ENCODE measurements at places on chromosomes 7 and 10. TPM values are rescaled to one million over a fixed set of nuclear protein-coding genes. Genes with fewer than 3 reads are reported as not detected.
A peak's percentile ranks its signal among the peaks of the same experiment; 100 is the strongest.

GRCh38 chr10:86306628-86307278 is 59.8 kb downstream of the GRID1 start:
- no peak overlapping the region for H3K27ac ChIP-seq
- no peaks in the 10 kb centered on the region for H3K36me3 ChIP-seq
- H3K4me3 ChIP-seq, result no peak overlapping the region
- H3K4me1 ChIP-seq, result no peaks in the 10 kb centered on the region
- DNase-seq, result no peak

DNA sequence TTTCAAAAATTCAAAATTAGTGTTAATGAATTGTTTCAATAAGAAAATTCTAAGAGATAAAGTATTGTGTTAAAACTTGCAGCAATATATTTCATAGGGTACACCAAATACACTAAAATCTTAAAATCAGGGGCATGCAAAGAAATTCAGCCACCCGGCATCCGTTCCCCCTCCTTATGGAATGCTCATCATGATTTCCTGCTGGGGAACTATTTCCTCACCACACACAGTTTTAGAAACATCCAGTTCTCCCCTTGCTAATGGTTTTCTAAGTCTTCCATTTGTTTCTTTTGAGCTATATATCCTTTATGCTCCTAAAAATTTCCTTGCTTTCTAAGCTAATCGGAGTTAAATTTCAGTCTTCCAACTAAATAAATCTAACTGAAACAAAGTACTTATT is 60.7 kb downstream of the CHCHD3 start:
- H3K27ac ChIP-seq, result no peak overlapping the region
- no peak for DNase-seq
- H3K4me1 ChIP-seq, result no peaks in the 10 kb centered on the region
- H3K36me3 ChIP-seq, result no peaks in the 10 kb centered on the region
- H3K4me3 ChIP-seq, result no peak overlapping the region

- no peaks in the 10 kb centered on the region for H3K36me3 ChIP-seq
- no peak overlapping the region for H3K27ac ChIP-seq
- H3K4me1 ChIP-seq, result no peaks in the 10 kb centered on the region
- DNase-seq, result no peak
Measured at GRCh38 chr7:116145245-116145852, 65.0 kb upstream of the TES start.

The AQP1 gene
- 243 TPM for total RNA-seq

The STEAP1 gene
- total RNA-seq, result 24.3 TPM

The RPS24 gene
- total RNA-seq, result 3,291 TPM

GRCh38 chr7:87960239-87960638 is 26.2 kb downstream of the ADAM22 start:
- no peaks in the 10 kb centered on the region for H3K4me1 ChIP-seq
- DNase-seq, result no peak
- H3K27ac ChIP-seq, result no peak overlapping the region

GRCh38 chr10:25633542-25633941 is 300.5 kb upstream of the MYO3A start:
- H3K36me3 ChIP-seq, result no peaks in the 10 kb centered on the region
- H3K27me3 ChIP-seq, result no peaks in the 10 kb centered on the region
- no peak overlapping the region for H3K4me3 ChIP-seq
- no peak overlapping the region for H3K27ac ChIP-seq
- no peak for DNase-seq
- no peaks in the 10 kb centered on the region for H3K4me1 ChIP-seq

The PNPLA8 gene
- total RNA-seq, result 18.7 TPM

The MINPP1 gene
- total RNA-seq, result 12.5 TPM

- H3K27ac ChIP-seq, result peak overlapping the region; percentile 96
- no peaks in the 10 kb centered on the region for H3K36me3 ChIP-seq
- H3K4me3 ChIP-seq, result peak overlapping the region; percentile 88
- no peaks in the 10 kb centered on the region for H3K27me3 ChIP-seq
- no peak for DNase-seq
Measured at GRCh38 chr10:119209035-119209735, 1.8 kb downstream of the GRK5 start.

DNA sequence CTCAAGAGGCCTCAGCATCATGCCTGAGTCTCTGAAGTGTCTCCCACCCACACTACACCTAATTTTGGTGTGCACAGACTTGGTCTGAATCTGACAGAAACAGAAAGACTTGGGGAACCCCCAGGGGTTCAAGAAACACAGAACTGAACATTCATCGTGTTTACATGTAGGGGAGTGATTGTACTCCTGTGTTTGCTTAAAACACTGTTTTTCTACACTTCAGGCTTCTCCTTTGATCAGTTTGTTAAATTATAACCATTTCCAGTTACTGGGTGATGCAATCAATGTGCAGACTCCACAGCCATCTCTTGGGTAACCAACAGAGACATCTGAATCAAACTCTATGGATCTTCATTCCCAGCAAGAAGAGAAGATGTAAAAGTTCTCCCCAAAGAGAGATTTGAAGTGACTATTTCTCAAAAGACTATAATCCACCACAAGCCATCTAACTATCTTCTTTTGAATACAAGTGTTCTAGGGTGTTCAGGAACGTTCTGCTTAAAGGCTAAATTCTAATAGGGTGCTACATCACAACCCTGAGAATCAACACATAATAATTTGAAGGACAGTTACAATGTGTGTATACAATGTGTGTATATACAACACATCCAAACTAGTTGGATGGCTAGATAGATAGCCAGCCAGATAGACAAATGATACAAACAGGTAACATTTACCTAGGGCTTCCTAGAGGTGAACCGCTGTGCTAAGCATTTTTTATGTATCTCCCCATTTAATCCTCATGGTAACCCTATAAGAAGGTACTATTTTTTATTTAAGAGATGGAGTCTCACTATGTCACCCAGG is 34.2 kb downstream of the DNAJC12 start:
- H3K27me3 ChIP-seq, result no peaks in the 10 kb centered on the region
- no peak for DNase-seq
- no peaks in the 10 kb centered on the region for H3K36me3 ChIP-seq
- H3K4me3 ChIP-seq, result no peak overlapping the region

- no peak for DNase-seq
- H3K27me3 ChIP-seq, result no peaks in the 10 kb centered on the region
- no peak overlapping the region for H3K27ac ChIP-seq
- no peaks in the 10 kb centered on the region for H3K36me3 ChIP-seq
Measured at GRCh38 chr10:101164020-101164419, 32.9 kb downstream of the TLX1 start.

The CSTF2T gene
- 12.0 TPM for total RNA-seq

DNA sequence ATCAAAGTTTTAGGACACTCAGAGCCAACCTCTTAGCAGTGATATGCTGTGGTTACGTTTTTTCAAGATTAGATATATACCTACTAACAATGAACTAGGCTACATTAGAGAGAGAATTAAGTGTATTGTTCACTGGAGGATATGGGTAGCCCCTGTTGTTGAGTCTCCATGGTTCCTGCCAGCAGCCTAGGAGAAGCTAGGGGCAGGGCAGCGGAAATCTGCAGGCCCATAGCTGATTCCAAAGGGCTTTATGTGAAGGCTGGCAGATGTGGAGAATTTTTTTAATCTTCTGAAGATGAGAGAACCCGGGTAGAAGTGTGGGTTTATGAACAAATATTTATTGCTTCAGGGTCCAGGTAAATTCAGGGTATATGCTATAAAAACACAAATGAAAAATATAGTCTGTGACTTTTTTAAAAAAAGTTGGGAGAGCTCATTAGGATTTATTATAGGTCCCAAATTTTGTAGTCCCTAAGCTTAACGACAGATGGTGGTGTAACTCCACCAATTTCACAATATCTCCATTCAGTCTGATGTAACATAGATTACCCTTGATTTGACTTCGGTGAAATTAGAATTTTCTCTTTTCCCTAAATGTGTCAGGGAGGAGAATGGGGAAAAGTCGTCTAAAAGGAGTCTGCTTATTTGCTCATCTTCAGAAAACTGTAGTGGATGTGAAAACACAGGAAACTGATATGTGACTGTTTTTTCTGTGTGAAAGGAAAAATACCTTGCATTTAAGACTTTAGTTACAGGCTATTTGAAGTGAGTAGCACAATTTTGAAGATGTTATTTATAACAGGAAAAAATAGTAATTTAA is 163.0 kb upstream of the PPP1R3A start:
- no peaks in the 10 kb centered on the region for H3K27me3 ChIP-seq
- no peaks in the 10 kb centered on the region for H3K36me3 ChIP-seq
- H3K27ac ChIP-seq, result no peak overlapping the region
- H3K4me1 ChIP-seq, result peaks cover 9% of the 10 kb centered on the region
- no peak for DNase-seq
- no peak overlapping the region for H3K4me3 ChIP-seq

GRCh38 chr10:60258429-60258797 is 131.3 kb downstream of the ANK3 start:
- no peaks in the 10 kb centered on the region for H3K36me3 ChIP-seq
- H3K27me3 ChIP-seq, result no peaks in the 10 kb centered on the region
- H3K4me3 ChIP-seq, result no peak overlapping the region
- no peak overlapping the region for H3K27ac ChIP-seq
- DNase-seq, result no peak
- H3K4me1 ChIP-seq, result no peaks in the 10 kb centered on the region

DNA sequence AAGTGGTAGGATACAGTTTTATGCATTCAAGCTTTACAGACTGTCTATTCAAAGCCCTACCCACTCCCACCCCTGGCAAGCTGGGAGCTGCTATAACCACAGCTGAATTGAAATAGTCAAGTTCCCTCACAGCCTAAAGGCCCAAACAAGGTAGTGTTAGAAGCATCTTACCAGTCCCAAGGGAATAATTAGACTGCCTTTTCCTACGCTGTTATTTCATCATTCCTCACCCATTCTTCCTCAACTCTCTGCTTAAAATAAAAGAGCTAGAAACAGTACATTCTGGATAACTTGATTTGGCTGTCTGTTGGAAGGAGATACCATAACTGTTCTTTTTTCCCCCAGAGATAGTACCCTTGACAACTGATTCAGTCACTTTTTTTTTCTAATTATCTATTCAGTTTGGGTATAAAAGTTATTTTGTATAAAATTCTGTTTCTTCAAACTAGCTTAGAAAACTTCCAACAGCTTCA is 54.0 kb downstream of the RAPGEF5 start:
- no peak overlapping the region for H3K4me3 ChIP-seq
- H3K36me3 ChIP-seq, result peaks cover 8% of the 10 kb centered on the region
- H3K4me1 ChIP-seq, result no peaks in the 10 kb centered on the region
- H3K27me3 ChIP-seq, result no peaks in the 10 kb centered on the region
- DNase-seq, result no peak
- H3K27ac ChIP-seq, result no peak overlapping the region

- peak; percentile 9 for DNase-seq
- no peak overlapping the region for H3K4me3 ChIP-seq
- H3K36me3 ChIP-seq, result no peaks in the 10 kb centered on the region
- no peak overlapping the region for H3K27ac ChIP-seq
- no peaks in the 10 kb centered on the region for H3K4me1 ChIP-seq
- H3K27me3 ChIP-seq, result no peaks in the 10 kb centered on the region
Measured at GRCh38 chr7:46210467-46210866, 289.4 kb upstream of the IGFBP3 start.

GRCh38 chr7:139679731-139680594 is 97.8 kb downstream of the HIPK2 start:
- no peak for DNase-seq
- H3K36me3 ChIP-seq, result no peaks in the 10 kb centered on the region
- H3K4me1 ChIP-seq, result peaks cover 25% of the 10 kb centered on the region

- no peak overlapping the region for H3K4me3 ChIP-seq
- H3K27ac ChIP-seq, result no peak overlapping the region
- DNase-seq, result no peak
- no peaks in the 10 kb centered on the region for H3K36me3 ChIP-seq
- H3K27me3 ChIP-seq, result no peaks in the 10 kb centered on the region
Measured at GRCh38 chr10:67385566-67385965, 310.4 kb downstream of the CTNNA3 start.

The CALN1 gene
- total RNA-seq, result 6.9 TPM

The GJD4 gene
- total RNA-seq, result not detected

DNA sequence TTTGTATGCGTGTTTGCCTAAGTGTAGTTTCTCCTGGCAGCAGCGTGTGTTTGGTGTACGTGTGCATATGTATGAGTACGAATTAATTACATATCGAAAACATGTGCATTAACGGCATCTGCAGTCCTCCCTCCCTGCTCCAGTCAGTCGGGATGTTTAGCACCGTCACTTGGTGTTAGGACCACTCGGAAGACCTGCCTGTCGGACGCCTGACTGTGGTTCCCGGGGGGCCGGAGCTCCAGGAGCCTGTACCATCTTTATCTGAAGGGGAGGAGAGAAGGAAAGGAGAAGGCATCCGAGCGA is 1.1 kb upstream of the CNTNAP2 start:
- H3K27ac ChIP-seq, result no peak overlapping the region
- DNase-seq, result no peak
- H3K4me3 ChIP-seq, result no peak overlapping the region
- peaks cover 15% of the 10 kb centered on the region for H3K4me1 ChIP-seq
- H3K36me3 ChIP-seq, result no peaks in the 10 kb centered on the region

DNA sequence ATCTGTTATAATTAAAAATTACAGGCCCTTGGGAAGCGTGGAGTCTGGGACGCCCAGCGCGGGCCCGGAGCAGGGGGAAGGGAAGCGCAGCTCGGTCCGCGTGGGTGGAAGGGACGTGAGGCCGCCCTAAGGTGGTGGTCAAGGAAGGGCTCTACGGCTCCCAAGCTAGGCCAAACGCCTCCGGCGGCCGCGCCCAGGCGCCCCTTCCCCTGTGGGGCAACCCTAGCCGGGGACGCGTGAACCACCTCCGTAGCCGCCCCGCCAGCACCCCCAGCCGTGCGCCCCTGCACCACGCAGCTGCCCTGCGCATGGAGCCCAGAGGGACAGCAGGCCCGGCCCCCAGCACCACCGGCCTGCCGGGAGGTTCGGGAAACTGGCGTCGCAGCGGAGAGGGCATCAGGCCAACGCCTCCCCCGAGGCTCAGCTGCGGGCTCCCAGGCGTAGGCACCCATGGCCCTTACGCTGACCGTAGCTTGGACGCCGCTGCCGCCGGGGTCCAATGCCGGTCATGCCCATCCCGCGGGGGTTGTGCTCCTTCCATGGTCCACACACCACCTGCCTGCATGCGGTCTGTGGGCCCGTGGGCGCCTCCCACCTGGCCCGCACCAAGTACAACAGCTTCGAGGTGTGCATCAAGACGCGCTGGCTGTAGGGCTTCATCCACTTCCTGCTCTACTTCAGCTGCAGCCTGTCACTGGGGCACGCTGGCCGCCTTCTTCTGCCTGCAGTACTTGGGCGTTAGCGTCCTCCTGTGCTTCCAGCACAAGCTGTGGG is 166.7 kb downstream of the SEPTIN7 start:
- no peaks in the 10 kb centered on the region for H3K36me3 ChIP-seq
- H3K4me3 ChIP-seq, result no peak overlapping the region
- H3K27ac ChIP-seq, result no peak overlapping the region
- no peak for DNase-seq
- H3K4me1 ChIP-seq, result no peaks in the 10 kb centered on the region

The KMT2C gene
- 62.6 TPM for total RNA-seq

- H3K27ac ChIP-seq, result no peak overlapping the region
- no peak for DNase-seq
- H3K4me3 ChIP-seq, result no peak overlapping the region
- H3K4me1 ChIP-seq, result no peaks in the 10 kb centered on the region
- H3K36me3 ChIP-seq, result no peaks in the 10 kb centered on the region
Measured at GRCh38 chr10:18554479-18554878, 96.9 kb downstream of the NSUN6 start.

GRCh38 chr10:49791100-49791499 is 29.0 kb upstream of the OGDHL start:
- H3K27ac ChIP-seq, result no peak overlapping the region
- H3K27me3 ChIP-seq, result no peaks in the 10 kb centered on the region
- no peak for DNase-seq
- H3K36me3 ChIP-seq, result no peaks in the 10 kb centered on the region
- no peaks in the 10 kb centered on the region for H3K4me1 ChIP-seq

The VOPP1 gene
- total RNA-seq, result 26.3 TPM

The RET gene
- total RNA-seq, result 7.9 TPM

Data from vagina (tissue), 2 donors.